ENCODE measurements at places on chromosomes 16 and 17.

DNA sequence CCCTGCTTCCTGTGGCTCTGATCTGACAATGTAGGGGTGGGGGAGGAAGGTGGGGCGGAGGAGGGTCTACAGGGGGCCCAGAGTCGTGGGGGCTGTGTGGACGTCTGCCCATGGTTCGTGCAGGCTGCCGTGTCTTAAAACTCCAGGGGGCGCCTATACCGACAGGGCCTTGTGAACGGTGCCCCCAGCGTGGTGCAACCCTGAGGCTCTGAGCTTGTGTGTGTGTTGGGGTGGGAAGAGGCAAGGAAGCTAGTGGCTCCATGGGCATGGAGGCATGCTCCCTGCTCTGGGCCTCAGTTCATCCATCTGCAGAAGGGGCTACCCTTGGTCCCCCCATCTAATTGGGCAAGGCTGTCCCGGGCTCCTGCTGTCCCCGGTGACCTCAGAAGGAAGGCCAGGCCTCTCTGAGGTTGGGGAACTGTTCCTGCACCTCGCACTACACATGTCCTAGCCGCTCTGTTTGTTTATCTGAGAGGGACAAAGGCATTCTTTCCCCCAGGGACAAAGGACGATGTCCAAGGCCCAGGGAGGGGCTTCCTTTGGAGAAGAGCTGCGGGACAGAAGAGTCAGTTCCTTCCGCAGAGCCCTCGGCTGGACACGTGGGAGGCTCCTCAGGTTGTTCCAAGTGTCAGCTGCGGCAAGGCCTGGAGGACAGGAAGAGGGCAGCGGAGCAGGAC lies 13.5 kb downstream of the CA4 start:
- DNase-seq, result no peak

GRCh38 chr17:75406222-75406615 lies 741 bp upstream of the GRB2 start:
- DNase-seq, result no peak

DNA sequence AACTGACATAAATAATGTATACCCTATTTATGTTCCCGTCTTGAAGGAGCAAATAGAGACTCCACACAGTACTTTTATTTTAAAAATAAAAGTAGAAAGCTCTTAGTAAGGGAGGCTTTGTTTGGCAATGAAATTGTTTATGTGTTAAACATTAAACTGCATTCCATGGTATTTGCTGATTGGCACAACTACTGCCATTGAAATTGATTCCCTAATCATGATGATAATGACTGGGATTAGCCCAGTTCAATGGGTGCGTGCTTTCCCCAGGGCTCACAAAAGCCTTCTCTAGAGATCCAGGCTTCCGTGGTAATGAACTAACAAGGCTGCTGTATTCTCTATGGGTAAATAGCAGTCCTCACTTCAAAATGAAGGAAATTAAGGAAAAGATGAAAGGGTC lies 67.5 kb downstream of the GPRC5B start:
- DNase-seq, result no peak

- DNase-seq, result no peak
Measured at GRCh38 chr16:10976634-10977033, 32.3 kb downstream of the CLEC16A start.

DNA sequence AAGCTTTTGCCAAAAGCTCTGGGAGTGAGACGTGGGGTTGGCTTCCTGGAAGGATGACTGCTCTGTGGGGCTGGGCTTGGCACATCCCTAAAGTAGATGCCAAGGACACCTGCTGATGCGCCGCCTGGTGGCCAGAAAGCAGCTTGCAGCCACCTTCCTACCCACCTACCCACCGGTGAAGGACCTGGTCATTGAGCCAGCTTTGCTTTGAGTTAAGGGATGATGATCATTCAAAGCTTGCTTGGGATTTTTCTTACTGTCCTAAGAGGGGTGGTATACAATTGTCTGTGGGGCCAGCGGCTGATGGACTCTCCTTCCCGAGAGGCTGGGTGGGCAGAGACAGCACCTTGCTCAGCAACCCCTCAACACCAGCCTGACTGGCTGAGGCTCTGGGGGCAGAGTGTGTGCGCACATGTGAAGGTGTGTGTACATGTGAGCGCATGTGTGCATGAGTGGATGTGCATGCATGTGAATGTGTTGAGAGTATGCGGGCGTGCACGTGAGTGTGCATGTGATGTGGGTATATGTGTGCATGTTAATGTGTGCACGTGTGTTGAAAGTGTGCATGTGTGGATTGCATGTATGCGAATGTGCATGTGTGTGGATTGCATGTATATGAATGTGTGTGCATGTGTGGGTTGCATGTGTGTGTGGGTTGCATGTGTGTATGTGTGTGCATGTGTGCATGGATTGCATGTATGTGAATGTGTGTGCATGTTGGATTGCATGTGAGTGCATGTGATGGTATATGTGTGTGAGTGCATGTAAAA lies 18.6 kb downstream of the C1QTNF1 start:
- peak; percentile 47 for DNase-seq

DNA sequence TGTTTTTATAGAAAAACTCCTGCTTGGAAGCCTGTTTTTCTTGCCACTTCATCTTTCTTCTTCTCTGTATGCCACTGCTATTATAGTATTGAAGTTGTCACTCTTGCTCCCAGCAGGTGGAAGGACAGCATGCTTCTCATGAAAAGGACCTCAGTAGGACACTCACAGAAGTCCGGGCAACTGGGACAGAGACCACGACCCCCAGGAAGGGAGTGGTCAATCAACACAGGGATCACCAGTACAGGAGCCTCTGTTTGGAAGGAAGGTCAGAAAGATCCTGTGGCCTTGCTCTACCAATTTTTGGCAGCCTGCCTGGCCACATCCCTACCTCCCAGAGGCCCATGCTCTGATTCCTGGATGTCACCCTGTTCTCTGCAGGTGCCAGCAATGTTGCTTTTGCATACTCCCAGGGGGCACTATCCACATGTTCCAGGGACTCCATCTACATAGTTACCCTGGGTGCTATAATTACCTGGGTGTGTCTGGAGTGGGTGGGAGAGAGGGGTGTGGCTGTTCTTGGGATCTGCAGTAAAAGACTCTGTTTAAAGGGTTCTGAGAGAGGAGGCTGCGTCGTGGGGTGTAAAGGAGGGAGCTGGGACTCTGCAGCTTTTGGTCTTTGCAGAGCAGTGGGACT lies 13.7 kb upstream of the AKAP10 start:
- DNase-seq, result no peak

DNA sequence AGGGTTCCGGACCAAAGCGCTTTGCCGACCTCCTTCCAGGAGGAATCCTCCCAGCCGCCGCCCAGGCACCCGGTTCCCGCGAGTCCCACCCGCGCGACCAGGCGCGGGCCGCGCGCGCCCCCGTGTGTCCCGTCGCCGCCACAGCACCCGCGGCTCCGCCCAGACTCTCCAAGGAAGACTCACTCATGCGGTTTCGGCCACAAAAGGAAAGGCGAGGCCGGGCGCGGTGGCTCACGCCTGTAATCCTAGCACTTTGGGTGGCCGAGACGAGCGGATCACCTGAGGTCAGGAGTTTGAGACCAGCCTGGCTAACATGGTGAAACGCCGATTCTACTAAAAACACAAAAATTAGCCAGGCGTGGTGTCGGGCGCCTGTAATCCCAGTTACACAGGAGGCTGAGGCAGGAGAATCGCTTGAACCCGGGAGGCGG lies 3.5 kb upstream of the PKMYT1 start:
- no peak for DNase-seq

Data from T-cell (primary cell).